ENCODE measurements at places on chromosomes 11 and 22.
A peak's percentile ranks its signal among the peaks of the same experiment; 100 is the strongest.

GRCh38 chr22:44449061-44449682 is 48.9 kb downstream of the RTL6 start:
- peak; percentile 33 for DNase-seq

DNA sequence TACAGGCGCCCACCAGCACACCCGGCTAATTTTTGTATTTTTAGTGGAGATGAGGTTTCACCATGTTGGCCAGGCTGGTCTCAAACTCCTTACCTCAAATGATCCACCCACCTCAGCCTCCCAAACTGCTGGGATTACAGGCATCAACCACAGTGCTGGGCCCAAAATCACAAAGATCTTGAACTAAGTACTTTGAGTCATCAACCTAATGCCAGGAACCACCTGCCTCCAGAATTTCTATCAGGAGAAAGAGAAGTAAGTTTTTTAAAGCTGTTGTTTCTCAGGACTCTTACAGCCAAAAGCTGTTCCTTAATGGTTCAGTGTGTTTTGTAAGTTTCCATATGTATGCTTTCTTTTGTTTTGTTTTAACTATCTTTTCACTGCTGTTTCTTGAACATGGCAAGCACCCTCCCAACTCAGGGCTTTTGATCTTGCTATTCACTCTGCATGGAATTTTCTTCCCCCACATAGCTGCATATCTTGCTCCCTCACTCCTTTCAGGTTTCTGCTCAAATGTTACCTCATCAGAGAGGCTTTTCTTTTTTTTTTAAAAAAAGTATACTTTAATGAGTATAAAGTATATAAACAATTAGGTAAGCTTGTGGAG is 6.0 kb upstream of the PAK1 start:
- no peak for DNase-seq

- DNase-seq = no peak
These were observed 7.1 kb upstream of the TMA7B start for GRCh38 chr22:39953101-39953500.

GRCh38 chr11:111699579-111700156 is 66.5 kb downstream of the PPP2R1B start:
- no peak for DNase-seq
